Fibroblast of upper back skin (primary cell): ENCODE measurements at places on chromosomes 1 and 21.

DNA sequence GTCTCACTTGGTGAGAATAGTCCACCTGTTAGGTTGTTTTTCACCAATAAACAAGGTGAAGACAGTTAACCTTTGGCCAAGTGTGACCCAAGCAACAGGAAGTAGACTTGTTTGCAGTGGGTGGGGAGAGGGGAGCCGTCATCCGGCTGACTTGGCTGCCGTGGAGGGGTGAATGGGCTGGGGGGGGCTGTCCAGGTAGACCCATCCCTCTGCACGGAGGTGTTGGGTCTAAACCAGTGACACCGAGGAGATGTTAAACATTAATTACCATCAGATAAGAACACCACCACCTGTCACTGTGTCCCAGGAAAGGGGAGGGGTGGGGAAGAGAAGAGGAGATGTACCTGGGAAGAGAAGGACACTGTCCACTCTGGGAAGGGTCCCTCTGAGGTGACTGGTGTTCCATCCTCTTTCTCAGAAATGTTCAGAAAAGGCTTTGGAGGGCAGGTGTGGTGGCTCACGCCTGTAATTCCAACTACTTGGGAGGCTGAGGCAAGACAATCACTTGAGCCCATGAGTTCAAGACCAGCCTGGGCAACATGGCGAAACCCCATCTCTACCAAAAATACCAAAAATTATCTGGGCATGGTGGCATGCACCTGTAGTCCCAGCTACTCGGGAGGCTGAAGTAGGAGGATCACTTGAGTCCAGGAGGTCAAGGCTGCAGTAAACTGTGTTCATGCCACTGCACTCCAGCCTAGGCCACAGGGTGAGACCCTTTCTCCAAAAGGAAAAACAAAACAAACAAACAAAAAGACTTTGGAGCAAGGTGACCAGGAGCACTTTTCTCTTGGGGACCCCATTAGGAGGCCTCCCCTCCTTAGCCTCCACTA is 6.7 kb upstream of the MYOM3 start:
- no peak for DNase-seq

GRCh38 chr1:12327566-12327965 is 97.7 kb downstream of the VPS13D start:
- peak; percentile 46 for DNase-seq

- peak; percentile 58 for DNase-seq
These were observed 623.3 kb upstream of the NR5A2 start for GRCh38 chr1:199404191-199404590.

GRCh38 chr1:33185541-33185940 is 3.7 kb upstream of the TRIM62 start:
- DNase-seq: no peak

- no peak for DNase-seq
These were observed 564.5 kb downstream of the DPYD start for GRCh38 chr1:97356309-97356708.

DNA sequence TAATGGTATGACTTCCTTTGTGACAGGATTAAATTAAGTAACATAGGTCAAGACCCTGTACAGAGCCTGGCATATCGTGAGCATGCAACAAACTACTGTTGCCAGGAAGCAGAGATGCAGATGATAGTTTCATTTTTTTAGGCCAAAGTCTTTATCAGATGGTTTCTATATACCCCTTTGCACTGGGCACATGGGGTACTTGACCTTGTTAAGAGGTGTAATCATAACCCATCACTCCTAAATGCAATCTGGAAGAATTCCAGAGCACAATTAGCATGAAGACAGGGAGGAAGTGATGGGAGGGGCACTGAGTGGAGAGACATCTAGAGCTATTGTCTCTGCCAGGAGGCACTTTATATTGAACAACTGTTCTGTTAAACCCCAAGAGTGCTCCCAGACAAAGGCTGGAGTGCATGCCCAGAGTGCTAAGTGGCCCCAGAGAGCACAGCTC is 22.1 kb downstream of the ZBTB17 start:
- no peak for DNase-seq

DNA sequence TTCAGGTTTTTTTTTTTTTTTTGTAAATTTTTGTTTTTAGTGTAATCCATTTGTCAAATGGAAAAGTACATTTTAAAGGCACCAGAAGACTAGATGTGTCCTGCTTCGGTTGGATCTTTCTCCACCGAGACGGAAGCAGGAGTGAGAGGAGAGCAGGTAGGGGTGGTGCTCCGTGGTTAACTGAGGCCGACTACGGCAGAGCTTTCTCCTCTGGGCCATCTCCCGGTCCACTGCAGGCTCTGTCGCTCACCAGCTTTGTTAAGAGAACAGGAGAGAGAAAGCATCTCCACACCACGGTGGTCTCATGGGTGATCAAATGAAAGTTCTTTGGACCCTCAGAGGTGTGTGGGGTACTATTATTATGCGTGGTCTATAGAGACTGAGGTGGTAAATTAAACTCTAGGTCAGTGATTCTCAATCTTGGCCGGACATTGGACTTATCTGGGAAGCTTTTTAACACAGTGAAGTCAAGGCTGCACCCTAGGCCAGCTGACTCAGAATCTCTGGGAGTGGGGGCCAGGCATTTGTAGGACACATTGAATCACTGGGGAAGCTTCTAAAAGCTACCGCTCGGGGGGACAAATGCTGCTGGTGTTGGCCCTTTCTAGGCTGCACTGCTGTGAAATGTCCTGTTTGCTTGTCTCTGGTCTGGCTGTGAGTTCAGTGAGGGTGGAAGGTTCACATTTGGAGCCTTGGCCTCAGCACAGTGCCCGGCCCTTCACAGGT is 25.0 kb downstream of the ABCA4 start:
- DNase-seq: no peak

GRCh38 chr1:66403007-66403731 is 130.8 kb upstream of the SGIP1 start:
- DNase-seq: no peak

DNA sequence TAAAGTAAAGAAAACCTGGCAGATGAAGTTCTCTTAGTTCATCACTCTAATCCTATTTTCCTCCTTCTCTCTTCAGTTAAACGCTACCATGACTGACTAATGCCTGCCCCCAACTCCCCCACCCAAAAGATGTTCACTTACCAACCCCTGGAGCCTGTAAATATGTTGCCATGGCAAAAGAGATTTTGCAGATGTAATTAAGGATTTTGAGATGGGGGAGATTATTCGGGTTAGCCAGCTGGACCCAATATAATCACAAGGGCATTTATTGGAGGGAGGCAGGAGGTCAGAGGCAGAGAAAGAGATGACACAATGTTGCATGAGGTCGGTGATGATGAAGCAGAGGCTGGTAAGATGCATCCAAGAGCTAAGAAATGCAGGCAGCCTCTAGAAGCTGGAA is 69.3 kb upstream of the PPP2R5A start:
- no peak for DNase-seq

- DNase-seq: peak; percentile 92
These were observed 10.2 kb upstream of the PLXNA2 start for GRCh38 chr1:208254376-208254775.

- DNase-seq: no peak
These were observed 173.9 kb upstream of the HOOK1 start for GRCh38 chr1:59640851-59641250.

DNA sequence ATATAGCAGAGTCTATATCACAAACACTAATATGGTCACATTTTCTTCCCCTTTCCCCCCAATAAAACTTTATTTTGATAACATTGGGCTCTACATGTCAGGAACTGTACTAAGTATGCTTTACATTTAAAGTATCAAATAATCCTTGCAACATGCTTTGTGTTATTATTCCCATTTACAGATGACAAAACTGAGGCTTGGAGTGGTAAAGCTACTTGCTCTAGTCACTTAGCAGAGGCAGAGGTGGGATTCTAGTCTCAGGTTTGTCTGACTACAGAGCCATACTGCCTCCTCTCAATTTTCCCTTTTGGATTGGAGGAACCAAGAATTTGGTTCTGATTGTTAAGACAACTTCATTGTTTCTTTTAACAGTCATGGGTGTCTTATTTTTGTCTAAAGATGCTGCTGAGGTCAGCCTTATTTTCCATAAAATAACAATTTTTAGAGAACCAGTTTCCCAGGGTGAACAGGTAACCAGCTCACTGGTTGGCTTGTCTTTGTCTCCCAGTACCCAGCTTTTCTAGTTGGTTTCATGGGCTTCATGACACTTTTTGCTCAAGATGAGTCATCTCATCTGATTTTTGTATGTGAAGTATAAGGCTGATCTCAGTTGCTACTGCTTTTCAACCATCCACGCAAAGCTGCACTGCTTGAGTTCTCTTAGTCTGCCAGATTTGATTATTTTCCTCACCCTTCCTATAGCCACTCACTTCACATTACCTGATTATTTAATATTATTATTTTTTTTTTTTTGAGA is 81.0 kb upstream of the ARID1A start:
- DNase-seq: no peak

- DNase-seq: peak; percentile 8
These were observed 15.8 kb downstream of the DEPDC1 start for GRCh38 chr1:68481041-68481440.

DNA sequence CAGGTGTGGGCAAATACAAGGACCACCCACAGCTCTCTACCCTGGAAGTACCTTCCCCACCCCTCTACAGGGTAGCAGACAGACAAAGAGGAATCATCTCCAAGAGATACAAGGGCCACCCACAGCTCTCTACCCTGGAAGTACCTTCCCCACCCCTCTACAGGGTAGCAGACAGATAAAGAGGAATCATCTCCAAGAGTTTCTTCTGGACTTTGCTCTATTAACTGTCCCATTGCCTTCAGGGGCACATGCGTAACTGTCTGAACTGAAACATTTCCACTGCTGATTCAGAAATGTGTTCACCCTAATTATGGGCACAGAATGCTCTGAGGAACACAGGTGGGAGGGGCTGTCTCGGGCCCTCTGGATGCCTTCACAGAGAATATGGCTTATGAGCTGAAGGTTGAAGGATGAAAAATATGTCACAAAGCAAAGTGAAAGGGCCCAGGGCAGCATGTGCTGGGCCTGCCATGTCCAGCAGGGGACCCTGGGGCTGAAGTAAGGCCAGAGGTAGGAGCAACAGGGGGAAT is 43.9 kb downstream of the ZNF281 start:
- no peak for DNase-seq

DNA sequence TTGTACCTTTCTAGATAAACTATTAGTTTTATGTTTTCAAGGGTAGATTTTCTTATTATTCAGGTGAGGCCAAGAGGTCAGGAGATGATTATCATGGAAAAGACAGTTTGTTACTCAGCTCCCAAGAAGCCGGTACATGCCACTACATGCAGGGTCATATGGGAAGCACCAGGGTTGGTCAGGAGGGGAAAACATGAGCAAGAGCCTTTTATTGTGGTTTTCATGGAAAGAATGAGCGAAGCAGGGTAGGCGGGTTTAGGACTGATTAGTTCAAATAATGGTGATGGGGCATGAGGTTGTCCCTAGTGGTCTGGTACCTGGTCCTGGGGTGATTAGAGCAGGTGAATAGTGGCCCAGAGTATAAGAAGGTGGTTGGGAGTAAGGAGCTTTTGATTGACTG is 189.9 kb downstream of the APP start:
- no peak for DNase-seq

GRCh38 chr1:234963904-234964702 is 164.5 kb downstream of the TOMM20 start:
- no peak for DNase-seq

- DNase-seq: no peak
These were observed 300.3 kb downstream of the DSCAM start for GRCh38 chr21:40546647-40547046.

GRCh38 chr1:7084232-7084894 is 299.1 kb downstream of the CAMTA1 start:
- no peak for DNase-seq

GRCh38 chr1:175744833-175745232 is 1.4 kb upstream of the TNR start:
- no peak for DNase-seq

DNA sequence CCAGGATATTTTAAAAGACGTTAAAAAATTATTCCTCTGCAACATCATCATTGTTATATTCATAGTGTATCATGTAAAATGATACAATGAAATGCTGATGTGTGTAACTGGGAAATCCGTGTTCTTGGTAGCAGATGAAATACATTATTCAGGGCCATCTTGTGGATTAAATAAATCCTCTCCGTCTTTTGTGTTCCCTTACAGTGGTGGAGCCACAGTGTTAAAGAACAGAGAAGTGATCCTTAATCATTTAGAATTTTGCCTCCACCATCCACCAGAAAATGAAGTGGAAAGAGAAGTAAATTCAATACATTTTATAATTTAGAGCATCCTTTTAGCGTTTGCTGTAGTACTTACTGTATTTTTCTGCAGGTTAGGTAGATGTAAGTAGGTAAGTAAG is 1.3 kb downstream of the DYRK3 start:
- no peak for DNase-seq

DNA sequence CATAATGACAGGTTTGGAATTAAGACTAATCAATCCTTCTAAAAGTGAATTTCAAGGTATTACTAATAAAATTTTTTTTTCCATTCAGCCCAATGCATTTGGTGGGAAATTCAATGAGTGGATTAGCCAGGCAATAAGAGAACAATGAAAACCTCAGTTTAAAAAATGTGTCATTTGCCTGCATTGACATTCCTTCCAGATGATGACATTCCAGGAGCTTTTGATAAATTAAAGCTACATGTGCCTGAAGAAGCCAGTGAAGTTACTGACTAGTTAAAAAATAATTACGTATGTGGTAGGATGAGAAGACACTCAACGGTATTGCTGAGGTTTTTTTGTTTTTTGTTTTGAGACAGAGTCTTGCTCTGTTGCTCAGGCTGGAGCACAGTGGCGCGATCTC is 37.9 kb upstream of the RC3H1 start:
- DNase-seq: peak; percentile 43

- peak; percentile 37 for DNase-seq
These were observed 11.8 kb downstream of the NPHP4 start for GRCh38 chr1:5980314-5981008.

- no peak for DNase-seq
These were observed 28.7 kb downstream of the MARK1 start for GRCh38 chr1:220556641-220557040.

- peak; percentile 5 for DNase-seq
These were observed 39.4 kb downstream of the TRAPPC10 start for GRCh38 chr21:44051462-44051941.

GRCh38 chr1:161225534-161226319 is at the start of gene TOMM40L:
Gene TOMM40L, plus strand, starts transcription at chr1:161226060. Its CDS starts 430 bp downstream, at chr1:161226490.
- peak; percentile 100 for DNase-seq

DNA sequence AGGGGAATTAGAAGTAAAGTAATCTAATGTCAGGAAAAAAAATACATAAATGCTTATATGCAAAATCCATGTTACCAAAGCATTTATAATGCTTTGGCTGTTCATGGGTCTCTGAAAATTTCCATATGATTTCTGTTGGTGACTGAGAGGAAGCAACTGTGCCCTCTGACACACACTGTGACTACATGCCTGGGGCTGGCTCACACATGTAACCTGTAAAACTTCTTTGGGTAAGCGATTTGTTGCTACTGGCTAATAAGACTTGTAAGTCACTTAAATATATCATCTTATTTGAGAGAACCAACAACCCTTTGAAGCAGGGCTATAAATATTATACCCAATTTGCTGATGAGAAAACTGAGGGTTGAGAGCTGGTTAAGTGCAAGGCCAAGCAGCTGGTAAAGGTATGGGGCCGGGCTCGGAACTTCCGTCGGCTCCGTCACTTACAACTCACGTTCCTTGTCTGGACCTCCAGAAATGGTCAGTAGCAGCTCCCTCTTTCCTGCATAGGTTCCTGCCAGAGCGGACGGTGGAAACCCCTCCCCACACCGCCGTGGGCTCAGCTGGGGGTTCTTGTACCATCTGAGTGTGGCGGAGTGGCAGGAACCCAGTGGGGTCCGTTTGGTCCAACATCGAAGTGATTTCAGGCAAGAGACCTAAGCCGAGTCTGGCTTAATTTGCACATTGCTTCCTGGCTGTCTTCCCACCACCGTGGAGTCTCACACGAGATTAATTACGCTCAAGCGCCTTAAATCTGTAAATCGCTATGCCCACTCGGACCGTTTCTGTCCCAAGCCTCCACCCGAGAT is 714 bp downstream of the DFFA start:
- DNase-seq: peak; percentile 28
